ENCODE measurements at places on chromosomes 2 and 18. TPM values are rescaled to one million over a fixed set of nuclear protein-coding genes. Genes with fewer than 3 reads are reported as not detected.

- DNase-seq: no peak
Measured at GRCh38 chr18:8375249-8375648, 234.0 kb upstream of the RAB12 start.

DNA sequence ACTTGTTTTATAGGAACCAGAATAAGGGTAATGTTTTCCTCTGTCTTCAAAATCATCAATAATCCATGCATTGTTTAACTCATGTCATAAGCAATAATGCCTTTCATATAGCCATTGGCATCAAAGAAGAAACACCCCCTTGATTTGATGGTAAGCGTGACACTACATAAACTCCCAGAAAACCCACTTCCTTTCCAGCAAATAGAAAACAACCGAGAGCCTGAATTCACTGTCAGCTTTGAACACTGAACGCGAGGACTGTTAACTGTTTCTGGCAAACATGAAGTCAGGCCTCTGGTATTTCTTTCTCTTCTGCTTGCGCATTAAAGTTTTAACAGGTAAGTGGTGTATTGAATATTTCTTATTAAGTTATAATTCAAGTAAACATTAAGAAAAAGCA lies at the start of gene ICOS:
ICOS (plus strand) TSS at position 229 of the 400 bp plus-strand sequence; CDS start at position 281, 52 bp downstream.
- no peak for DNase-seq

- no peak for DNase-seq
Measured at GRCh38 chr2:184304006-184304405, 294.3 kb upstream of the ZNF804A start.

GRCh38 chr18:35137632-35138031 lies 96.4 kb downstream of the MAPRE2 start:
- DNase-seq: no peak

DNA sequence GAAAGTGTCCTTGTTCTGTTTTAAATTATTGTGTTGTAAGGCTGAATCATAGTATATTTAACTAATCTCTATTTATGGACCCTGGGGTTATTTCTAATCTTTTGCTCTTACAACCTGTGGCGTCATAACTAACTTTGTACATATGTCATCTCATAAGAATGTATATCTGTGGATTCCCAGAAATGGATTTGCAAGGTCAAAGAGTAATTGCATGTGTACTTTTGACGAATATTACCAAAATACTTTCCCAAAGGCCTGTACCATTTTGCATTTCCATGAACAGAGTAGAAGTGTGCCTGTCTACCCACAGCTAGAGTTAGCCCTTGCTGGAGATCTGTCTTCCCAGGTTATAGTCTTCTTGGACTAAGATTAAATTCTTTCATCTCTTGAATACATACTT lies 42.8 kb downstream of the SEMA4F start:
- DNase-seq: no peak

GRCh38 chr2:112577756-112578155 lies 6.7 kb upstream of the CHCHD5 start:
- DNase-seq: no peak

GRCh38 chr18:7452331-7452730 lies 114.8 kb upstream of the PTPRM start:
- DNase-seq: peak; percentile 23

- DNase-seq: no peak
Measured at GRCh38 chr18:59035591-59035990, 104.1 kb upstream of the SEC11C start.

- DNase-seq: no peak
Measured at GRCh38 chr2:63875131-63875527, 33.4 kb downstream of the UGP2 start.

- no peak for DNase-seq
Measured at GRCh38 chr2:130851624-130852382, 15.1 kb downstream of the ARHGEF4 start.

DNA sequence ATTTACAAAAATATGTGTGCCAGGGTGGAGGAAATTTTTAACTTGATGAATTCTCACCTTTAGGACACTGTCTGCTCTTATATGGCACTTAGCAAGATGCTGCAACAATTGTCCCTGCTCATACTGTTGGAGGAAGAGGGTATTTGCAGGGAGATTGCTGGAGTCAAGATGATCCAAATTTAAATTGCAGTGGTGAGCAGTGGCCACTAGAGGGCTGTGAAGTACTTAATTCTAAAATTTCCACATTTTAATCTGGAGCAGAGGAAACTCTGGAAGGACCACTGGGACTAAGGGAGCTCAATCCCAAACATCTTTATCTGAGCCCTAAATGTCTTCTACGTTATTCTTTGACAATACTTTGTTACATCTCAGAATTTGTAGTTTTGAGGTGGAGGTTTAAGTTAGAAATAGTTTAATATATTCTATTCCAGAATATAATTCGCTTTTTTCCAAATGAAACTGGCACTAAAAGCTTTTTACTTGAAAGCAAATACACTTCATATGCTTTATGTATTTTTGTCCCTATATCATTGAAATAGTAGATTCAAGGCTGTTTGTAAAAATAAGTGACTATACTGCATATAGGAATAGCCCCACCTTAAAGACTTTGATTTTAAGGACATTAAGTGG lies 33.0 kb upstream of the PTH2R start:
- DNase-seq: no peak

- no peak for DNase-seq
Measured at GRCh38 chr18:37521510-37522465, 43.8 kb downstream of the CELF4 start.

DNA sequence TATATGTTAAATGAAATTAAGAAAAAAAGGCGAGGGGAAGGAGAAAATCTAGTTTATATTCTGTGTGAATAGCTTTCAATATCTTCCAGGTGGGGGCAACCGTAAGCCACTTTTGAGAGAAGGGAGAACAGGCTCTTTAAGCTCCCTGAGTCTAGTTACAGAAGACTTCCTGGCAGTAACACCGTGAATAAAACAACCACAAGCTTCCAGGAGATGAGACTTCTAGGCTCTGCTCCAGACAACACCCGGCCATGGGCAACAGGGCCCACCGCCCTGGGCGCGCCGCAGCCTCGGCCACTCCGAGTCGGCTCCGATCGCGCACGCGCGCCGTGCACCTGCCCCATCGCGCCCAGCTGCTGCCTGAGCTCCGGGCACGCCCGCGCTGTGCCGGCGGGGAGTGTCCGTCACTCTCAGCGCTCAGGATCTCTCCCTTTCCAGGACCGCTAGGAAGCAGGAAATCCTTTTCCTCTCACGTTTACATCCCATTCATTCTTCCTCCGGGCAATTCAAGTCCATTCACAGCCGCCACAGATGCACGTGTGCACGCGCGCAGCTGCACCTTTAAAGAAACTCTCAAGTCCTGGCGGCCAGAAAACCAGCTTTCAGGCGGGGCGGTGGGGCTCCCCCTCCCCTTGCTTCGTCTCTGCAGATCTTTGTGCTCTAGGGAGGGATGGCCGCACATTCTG lies 19.4 kb upstream of the PAX3 start:
- peak; percentile 54 for DNase-seq

DNA sequence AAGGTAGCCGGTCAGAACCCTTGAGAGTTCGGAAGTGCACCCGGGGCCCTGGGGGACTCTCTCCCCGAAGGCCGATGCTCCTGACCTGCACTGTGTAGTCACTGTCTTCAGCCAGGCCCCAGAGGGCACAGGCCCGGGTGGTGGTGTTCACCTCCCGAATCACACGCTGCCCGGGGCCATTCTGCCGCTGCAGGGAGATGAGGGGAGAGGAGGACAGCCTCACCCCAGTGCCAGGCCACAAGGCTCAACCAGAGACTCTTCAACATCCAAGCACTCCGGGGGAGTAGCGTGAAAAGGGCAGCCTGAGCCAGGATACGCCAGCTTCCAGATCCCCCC lies 1.1 kb downstream of the FNDC4 start:
- DNase-seq: no peak

DNA sequence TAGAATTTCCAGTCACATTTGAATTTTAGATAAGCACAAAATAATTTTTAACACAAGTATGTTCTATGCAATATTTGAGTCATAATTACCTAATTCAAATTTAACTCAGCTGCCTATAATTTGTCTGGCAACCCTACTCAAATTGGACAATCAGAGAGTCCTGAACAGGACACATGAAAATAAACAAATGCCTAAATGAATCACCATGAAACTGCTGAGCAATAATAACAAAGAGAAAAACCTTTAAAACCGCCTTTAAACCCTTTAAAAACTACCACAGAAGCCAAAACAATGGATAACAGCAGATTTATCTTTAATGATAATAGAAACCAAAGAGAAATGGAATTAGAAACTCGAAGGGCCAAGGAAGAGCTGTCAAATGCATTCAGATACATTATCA lies 39.5 kb downstream of the ARL4C start:
- DNase-seq: no peak

DNA sequence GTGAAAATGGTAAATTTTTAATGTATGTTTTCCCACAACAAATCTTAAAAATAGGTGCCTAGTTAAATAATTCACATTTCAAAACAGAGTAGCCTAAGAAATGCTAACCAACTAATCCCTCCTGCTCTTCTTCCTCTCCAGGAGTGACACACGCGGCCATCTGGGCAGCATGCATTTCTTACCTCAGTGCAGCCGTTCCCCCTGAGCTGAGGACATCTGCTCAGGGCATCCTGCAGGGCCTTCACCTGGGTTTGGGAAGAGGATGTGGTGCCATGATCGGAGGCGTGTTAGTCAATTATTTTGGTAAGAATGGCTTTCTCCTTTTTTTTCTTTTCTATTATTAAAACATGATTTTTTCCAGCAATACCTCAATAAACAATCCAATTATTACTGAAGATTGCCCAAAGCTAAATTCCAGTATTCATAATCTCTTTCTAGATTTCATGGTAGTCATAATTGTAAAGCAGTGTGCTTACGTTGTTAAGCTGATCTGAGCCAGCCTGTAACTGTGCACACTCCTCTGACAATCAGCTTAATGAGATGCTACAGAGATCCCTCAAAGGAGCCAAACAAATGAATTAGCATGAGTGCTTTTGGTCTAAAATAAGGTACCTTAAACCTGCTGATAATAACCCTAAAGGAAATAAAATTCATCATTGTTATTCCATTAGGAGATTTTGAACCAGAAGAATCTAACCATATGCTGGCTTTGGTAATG lies 45.8 kb downstream of the NEMP2 start:
- DNase-seq: no peak

- no peak for DNase-seq
Measured at GRCh38 chr2:231886071-231886681, 40.0 kb downstream of the NPPC start.

- no peak for DNase-seq
Measured at GRCh38 chr2:133635131-133635530, 66.9 kb upstream of the NCKAP5 start.

- DNase-seq: no peak
Measured at GRCh38 chr18:78732273-78733210, 247.1 kb upstream of the SALL3 start.

- DNase-seq: no peak
Measured at GRCh38 chr2:42784204-42784880, 8.0 kb downstream of the HAAO start.

- DNase-seq: peak; percentile 35
Measured at GRCh38 chr2:41878716-41879234, 169.0 kb upstream of the PKDCC start.

DNA sequence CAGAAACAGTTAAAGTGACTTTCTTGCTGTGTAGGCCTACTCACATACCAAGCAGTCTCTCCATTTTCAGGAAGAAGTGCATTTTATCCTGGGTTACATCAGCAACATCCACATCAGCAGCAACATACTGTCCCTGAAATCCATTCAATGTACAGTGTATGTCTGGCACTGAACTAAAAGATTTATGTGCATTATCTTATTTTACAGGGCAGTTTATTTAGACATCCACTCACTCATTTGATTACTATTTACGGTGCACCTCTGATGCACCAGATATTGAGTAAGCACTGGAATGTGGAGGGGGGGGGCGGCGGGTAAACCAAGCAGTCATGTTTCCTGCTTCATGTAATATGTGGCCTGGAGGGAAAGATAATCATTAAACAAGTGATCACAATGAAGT lies 1128.2 kb downstream of the BCL11A start:
- no peak for DNase-seq

GRCh38 chr18:32455361-32455760 lies 15.3 kb downstream of the GAREM1 start:
- DNase-seq: no peak

- DNase-seq: no peak
Measured at GRCh38 chr2:172084395-172084644, 987 bp upstream of the DLX1 start.

DNA sequence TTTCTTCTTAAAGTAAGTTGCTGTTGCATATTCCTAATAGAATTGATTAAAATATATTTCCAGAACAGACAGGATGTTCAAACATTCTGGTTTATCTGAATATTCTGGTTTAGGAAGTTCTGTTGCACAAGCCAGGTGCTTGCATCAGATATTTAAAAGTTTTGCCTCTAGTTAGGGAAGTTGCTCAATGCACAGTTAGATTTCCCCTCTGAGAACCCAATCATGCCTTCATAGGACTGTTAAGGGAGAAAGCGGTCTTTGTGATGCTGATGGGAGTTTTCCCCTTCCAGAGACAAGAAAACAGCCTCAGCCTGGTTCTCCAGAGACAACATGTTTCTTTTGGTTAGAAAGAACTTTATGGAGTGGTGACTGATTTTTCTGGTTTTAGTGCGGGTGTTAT lies 65.6 kb upstream of the REV1 start:
- no peak for DNase-seq

DNA sequence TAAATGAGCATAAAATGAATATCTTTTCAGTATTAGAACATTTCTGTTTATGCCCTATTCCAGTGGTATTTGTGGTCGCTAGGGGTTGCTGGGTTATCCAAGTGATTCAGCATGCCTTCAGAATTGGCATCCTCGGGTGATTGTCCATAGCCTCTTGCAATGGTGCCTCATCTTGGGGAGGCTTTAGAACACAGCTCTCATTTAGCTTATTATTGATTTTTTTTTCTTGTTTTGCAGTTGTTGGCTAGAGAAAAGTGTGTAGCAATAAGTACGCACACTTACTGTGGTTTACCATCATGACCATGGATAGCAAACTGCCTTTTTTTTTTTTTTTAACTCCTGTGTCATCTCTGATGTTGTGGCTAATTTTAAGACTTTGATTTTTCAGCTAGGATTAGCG lies 33.6 kb downstream of the PLEKHA3 start:
- DNase-seq: no peak

- DNase-seq: no peak
Measured at GRCh38 chr2:188481474-188481873, 189.8 kb downstream of the GULP1 start.

Gene IAH1
- 60.0 TPM for total RNA-seq

Gene PLGLB2
- not detected for total RNA-seq

Gene PHLPP1
- 8.6 TPM for total RNA-seq

Gene ITPRIPL1
- 2.1 TPM for total RNA-seq

Gene CDKL4
- 0.84 TPM for total RNA-seq

Gene SF3B1
- total RNA-seq: 157 TPM

Gene GTF2A1L
- not detected for total RNA-seq

Gene AQP12A
- not detected for total RNA-seq

Gene ZNF892
- total RNA-seq: 2.8 TPM

Gene RGPD4
- total RNA-seq: 0.06 TPM

Gene MC2R
- not detected for total RNA-seq

Gene C2orf78
- total RNA-seq: not detected

Gene ANO7
- 1.2 TPM for total RNA-seq

Gene UGT1A10
- not detected for total RNA-seq

Gene SPP2
- not detected for total RNA-seq

Measured in left cardiac atrium (tissue), 4 donors.